T follicular helper cell (primary cell): ENCODE measurements at places on chromosomes 3 and 15.

DNA sequence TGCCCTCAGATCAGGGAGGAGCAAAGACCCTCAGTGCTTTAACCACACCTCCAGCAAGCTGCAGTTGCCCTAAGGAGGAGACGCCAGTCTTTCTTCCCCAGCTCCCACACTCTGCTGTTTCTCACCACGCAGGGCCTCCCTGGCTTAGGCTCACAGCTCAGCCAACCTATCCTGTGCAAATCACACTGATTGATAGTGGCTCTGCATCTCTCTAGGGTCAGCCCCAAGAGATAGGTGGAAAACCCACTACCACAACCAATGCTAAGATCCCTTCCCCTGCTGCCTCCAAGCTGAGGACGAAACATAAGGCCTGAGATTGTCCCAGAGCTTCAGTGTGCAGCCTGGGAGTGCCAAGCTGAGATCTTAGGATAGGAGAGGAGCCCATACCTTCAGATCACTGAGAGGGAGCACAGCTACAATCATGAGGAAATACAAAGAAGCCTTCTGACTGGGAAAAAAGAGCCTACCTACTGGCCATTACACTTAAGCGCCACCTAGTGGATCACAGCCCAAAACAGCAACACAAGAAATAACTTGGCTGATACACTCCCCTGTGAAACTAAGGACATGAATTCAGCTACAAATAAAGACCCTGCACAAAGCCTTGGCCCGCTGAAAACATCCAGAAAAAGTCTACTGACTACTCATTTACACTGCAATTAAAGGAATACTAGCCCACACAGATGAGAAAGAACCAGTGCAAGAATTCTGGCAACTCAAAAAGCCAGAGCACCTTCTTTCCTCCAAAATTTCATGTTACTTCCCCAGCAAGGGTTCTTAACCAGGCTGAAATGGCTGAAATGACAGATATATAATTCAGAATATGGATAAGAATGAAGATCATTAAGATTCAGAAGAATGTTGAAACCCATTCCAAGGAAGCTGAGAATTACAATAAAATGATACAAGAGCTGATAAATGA lies 271.5 kb upstream of the DCBLD2 start:
- no peak for DNase-seq

DNA sequence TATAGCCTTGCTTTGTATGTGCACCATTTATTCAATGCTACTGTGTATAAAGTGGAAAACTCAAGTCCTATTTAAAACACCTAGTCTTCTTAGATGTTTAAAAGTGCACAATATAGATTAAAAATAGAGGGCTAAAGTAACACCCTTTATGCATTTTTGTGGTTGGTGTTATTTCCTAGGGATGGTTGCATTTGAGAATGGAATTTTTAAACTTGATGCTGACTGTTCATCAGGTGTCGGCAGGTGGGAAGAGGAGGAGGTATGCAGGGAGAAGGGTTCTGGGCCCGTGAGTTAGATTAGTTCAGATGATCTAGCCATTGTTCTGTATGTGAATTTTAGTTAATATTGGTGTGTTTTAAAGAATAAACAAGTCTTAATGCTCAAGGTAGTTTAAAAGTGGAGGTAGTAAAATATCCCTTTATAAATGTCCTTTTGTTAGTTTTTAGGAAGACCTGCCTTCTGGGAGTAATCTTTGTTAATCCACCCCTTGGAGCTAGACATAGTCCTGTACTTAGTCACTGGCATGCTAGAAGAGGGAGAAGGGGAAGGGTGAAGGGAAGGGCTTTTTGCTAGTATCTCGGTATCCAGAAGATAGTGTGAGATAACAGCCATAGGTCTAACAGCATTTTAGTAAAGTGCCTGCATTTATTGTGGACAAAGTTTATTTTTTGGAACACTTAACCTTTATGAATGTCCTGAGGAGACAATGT lies 8.1 kb upstream of the SRPRB start:
- DNase-seq = no peak

GRCh38 chr3:187880441-187880840 lies 135.2 kb upstream of the BCL6 start:
- no peak for DNase-seq

- DNase-seq = no peak
Measured at GRCh38 chr3:148344521-148344920, 353.2 kb upstream of the AGTR1 start.

- DNase-seq = no peak
Measured at GRCh38 chr15:65327651-65328393, 23.3 kb downstream of the RNU5B-1 start.

GRCh38 chr3:134905647-134905935 lies 110.5 kb downstream of the EPHB1 start:
- DNase-seq = no peak
